NCI-H1105 (cell line): ENCODE measurements at places on chromosomes 7 and 10.

- DNase-seq, result no peak
Measured at GRCh38 chr7:105264707-105265106, 124.0 kb downstream of the SRPK2 start.

DNA sequence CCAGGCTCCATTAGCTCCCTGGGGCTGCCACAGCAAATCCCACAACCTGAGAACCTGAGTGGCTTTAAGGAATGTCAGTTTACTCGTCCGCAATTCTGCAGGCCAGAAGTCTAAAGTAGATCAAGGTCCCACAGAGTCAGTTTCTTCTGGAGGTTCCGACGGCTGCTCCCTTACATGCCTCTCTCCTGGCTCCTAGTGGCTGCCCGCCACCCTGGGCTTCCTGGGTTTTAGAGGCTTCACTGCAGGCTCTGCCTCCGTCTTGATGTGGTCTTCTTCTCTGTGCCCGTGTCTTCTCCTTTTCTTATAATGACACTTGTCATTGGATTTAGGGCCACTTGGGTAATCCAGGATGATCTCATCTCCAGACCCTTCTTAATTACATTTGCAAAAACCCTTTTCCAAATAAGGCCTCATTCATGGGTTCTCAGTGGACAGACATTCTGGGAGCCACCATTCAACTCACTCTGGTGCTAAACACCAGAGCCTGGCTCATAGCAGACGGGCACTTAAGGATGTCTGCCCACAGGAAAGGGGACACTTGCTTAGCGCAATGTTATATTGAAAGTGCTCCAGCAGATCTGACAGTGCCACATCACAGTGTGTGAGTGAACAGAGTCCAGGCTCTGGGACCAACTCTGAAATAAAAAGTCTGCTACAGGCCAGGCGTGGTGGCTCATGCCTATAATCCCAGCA lies 77.6 kb downstream of the VWC2 start:
- DNase-seq, result no peak

- DNase-seq, result no peak
Measured at GRCh38 chr10:132390921-132391675, 5.9 kb upstream of the PWWP2B start.

DNA sequence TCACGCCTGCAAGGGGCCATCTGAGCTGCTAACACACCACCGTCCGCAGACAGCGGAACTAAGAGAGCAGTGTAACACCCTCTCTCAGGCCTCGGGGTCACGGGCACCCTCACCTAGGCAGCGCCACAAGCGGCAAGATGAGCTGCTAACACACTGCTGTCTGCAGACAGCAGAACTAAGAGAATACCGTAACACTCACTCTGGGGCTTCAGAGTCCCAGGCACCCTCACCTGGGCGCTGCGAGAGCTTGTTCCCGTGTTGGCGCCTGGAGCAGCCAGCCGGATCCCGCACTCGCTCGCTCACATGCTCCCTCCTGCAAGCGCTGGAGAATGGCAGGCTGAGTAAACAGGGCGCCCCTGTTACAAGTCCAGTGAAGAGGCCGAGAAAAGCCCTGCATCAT lies 160.2 kb downstream of the SRPK2 start:
- no peak for DNase-seq

GRCh38 chr7:135263321-135263970 lies 29.8 kb downstream of the STRA8 start:
- DNase-seq, result no peak

DNA sequence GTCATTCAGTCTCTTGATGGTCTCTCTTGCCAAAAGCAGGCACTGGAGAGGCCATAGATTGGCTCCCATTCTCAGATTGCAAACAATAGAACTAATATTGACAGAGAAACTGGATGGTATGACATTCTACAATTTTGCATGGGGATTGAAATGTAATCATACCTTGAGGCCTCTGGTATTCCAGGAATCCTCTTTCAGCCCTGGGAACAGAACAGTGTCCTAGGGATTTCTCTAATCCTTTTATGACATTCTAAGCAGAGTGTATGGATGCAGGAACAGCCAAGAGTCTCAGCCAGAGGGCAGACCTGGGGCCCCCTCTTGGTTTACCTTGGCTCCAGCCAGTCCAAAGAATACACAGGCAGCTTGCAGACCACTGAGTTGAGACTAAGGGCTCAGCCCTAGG lies 206.4 kb downstream of the KCNMA1 start:
- DNase-seq, result no peak

DNA sequence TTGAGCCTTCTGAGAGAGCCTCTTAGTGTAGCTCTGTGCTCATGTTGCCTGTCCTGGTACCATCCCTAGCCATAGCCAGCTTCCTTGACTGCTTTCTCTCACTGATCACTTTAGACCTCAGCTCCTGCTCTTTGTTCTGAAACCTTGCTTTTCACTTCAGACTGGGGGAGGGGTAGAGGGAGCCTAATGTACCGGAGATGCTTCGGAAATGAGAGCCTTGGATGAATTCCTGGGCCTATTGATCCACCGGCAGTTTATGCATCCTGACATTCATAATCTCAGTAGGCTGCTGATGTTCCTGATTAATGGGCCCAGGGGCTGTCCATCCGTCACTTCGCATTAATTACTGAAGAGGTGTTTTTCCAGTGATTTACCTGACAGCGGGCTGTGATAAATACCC lies 38.8 kb downstream of the R3HCC1L start:
- no peak for DNase-seq

DNA sequence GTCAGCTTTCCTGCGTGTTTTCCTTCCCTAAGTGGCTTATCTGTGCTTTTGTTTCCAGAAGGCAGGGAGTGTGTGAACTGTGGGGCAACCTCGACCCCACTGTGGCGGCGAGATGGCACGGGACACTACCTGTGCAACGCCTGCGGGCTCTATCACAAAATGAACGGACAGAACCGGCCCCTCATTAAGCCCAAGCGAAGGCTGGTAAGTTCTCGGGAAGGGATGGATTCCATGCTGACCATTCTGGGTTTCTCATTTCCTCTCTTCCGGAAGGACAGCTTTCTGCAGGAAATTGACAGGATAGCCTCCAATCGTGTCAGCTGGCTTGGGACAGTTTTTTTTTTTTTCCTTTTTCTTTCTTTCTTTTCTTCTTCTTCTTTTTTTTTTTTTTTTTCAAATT lies 9.4 kb downstream of the GATA3 start:
- DNase-seq, result no peak

- DNase-seq, result no peak
Measured at GRCh38 chr7:92769844-92770243, 66.5 kb downstream of the CDK6 start.

DNA sequence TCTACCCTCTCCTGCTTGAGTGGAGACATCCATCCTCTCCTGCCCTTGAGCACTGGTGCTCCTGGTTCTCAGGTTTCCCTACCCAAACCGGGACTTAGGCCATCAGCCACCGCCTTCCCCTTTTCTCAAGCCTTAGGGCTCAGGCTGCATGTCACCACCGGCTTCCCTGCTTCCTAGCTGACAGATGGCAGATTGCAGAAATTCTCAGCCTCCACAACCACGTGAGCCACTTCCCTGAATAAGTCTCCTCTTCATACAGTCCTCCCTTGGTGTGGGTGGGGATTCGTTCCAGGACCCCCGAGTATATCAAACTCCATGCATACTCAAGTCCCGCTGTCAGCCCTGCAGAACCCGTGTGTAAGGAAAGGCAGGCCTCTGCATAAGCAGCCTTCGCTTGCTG lies 203.5 kb upstream of the ZNF32 start:
- no peak for DNase-seq
